ENCODE measurements at places on chromosomes 4 and X.

- no peak for DNase-seq
These were observed 29.1 kb downstream of the VCX start for GRCh38 chrX:7872042-7872441.

- no peak for DNase-seq
These were observed 50.5 kb downstream of the CWH43 start for GRCh38 chr4:49036528-49036927.

GRCh38 chr4:183830438-183830985 lies 74.6 kb upstream of the STOX2 start:
- DNase-seq, result no peak

DNA sequence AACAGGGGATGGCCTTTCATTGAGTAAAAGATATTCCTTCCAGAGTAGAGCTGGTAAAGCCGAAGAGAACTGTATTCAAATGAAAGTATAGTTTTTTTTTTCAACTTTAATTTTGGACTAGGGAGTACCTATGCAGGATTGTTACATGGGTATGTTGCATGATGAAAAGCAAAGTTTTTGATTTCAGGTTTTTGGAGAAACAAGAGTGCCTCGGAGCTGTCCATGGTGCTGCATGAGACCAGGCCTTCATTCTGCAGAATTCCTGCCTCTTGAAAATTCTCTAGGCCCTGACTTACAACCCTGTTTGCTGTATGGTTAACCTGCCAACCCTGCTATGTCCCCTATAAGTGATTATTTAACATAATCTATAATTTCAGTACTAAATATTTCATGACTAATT lies 1065.7 kb upstream of the FTHL17 start:
- DNase-seq, result no peak

- no peak for DNase-seq
These were observed 302.3 kb downstream of the DCHS2 start for GRCh38 chr4:154189346-154189745.

DNA sequence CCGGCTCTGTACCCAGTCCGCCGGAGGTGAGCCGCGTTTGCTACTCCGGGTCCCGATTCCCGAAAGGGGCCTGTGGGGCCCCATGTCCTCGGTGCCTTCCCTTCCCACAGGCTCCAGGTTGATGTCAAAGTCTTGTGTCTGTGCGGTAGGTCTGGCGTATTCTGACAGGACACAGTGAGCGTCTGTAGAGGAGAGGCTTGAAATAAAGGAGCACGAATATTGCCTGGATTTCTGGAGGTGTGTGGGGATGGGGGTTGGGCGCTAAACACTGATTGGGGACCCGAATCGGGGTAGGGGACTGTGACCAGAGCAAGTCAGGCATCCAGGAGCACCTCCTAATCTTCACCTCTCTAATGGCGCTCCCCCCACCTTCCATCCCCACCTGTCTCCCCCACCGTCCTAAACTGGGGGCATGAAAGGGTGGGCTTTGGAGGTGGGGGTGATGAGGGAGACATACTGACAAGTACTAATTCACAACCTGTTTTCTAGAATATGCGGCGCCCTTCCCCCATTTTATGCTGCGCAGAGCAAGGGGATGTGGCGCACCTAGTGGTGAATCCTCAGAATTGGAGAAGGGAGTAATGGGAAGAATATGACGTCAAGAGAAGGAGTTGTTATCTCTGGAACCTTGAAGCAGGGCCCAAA lies 855 bp downstream of the GPRASP2 start:
- DNase-seq, result no peak

- no peak for DNase-seq
These were observed 719.4 kb downstream of the ADGRL3 start for GRCh38 chr4:61919561-61919960.

- no peak for DNase-seq
These were observed 79.8 kb downstream of the NAT8L start for GRCh38 chr4:2138846-2139500.

DNA sequence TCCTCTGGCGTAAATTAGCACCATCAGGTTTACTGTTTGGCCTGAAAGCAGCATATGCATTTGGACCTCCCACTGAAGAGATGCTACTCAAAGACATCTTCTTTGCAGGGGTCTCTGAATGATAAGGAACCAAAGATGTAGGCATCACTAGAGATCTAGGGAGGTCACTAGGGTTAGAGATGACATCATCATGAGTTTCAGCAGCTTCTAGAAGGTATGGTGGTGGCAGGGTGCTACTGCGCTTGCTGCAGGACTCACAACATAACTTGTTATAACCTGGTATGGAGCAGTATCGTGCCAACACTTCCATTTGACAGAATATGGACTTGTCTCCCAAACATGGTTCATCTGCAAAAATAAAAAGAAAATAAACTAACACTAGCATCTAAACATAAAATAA lies 251.6 kb downstream of the NPFFR2 start:
- DNase-seq, result no peak

GRCh38 chr4:99710681-99711345 lies 53.2 kb upstream of the C4orf54 start:
- no peak for DNase-seq

DNA sequence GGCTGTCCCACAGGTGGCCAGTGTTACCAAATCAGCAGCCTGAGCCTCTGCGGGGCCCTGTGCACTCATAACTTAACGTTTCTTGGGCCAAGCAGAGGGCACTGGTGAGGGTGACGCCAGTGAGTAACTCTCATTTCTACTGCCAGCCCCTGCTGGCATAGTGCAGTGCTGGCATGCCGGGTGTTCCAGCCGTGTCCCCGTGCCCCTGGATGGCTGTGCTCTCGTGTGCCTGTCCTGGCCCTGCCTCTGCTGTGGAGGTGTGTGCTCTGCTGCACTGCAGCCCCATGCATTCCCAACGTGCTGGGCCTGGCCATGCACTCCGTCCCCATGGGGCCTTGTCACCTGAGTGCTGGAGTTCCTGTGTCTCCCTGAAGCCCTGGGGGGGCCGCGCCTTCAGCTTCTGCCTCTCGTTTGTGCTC lies 14.7 kb downstream of the TBC1D14 start:
- DNase-seq, result no peak

GRCh38 chr4:80206521-80207171 lies 9.3 kb downstream of the PRDM8 start:
- DNase-seq, result no peak

DNA sequence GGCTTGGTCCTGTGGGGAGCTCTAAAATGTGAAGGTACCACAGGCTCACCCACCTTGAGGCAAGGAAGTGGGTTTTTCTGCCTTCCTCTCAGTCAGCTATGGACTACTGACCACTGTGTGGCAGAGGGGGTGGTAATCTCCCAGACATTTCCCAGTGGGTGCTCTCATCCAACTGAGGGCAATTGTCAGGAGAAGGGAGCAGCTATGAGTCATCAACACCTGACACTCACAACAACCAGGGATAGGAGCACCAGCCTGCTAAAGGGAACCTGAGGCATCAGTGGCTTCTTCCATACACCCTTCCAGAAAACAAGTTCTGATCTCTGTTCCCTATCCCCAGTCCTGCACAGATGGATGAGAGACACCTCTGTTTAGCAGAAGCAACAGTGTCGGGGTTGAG lies 468.8 kb downstream of the BCOR start:
- DNase-seq, result no peak

DNA sequence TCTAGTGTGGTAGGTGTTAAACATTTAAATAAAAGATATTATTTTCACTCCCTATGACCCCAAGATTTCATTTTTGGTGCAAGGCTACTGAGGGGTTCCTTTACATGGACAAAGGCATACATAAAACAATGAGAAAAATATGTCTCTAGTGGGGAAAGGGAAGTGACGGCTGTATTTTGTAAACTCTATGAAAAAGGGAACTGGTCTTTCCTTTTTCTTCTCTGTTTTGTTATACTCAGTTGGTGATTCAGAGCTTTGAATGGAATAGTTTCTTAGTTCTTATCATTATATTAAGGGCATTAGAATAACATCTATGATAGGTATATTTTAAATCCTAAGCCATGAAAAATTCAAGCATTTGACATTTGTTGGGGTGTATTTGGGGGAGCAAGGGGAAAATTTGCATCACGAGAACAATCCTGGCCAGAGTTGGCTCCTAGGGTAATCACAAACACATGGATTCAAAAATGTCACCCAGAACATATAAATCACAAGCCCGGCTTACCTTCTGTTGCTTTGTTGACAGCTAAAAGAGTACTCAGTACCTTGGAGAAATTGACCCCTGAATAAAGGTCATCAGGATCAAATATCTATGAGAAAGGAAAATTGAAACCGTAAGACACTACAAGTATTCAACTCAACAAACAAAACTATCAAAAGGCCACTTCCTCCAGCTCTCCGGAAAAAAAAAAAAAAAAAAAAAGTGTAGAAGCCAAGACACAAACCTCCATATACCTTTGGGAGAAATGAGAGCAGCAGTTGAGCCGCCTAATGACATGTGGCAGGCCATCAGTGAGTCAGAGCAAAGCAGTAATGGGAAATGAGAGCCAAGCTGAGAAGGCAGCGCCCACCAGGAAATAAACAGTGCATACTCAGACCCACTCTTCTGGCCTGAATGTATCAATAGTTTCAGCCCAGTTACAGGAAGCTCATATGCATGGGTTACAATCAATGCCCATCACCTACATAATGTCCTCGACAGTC lies 33.4 kb downstream of the ARHGEF6 start:
- DNase-seq, result no peak
